ENCODE measurements at places on chromosomes 7 and 10.
A peak's percentile ranks its signal among the peaks of the same experiment; 100 is the strongest.

- DNase-seq, result no peak
Measured at GRCh38 chr7:10913457-10913856, 60.2 kb upstream of the PHF14 start.

DNA sequence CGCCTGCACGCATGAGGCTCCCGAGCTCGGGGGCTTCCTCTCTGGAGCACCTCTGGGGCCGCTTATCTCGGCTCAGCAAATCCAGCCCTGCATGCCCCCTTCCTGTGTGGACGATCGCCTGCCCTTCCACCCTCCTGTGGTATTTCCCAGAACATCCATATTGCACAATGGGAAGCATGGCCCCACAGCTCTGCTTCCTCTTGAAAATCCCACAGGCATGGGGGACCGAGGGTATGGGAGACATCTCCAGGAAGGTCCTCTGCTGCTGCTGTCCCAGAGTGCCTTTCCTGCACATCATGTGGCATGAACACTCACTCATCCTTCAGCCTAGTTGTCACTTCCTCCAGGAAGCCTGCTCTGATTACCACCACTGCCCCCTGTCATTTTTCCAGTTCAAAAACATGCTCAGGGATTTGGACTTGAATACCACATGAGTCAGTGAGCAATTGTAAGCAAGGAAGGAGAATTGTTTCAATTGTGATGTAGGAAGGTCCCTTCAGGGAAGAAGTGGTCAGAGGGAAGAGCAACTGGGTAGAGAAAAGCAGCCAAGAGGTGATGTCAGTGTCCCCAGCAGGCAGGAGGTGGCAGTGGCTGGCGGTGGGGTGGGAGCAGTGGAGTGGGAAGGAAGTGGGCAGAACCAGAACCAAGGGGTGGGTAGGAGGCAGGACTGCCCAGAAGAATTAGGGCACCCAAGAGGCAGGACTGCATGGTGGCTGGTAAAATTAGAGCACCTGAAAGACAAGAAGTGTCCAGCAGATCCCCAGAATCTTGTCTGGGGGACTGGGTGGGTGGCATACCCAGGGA, 67.5 kb upstream of the ZMIZ1 start:
- no peak for DNase-seq

GRCh38 chr7:1951159-1951536, 281.1 kb downstream of the ELFN1 start:
- DNase-seq, result peak; percentile 46

DNA sequence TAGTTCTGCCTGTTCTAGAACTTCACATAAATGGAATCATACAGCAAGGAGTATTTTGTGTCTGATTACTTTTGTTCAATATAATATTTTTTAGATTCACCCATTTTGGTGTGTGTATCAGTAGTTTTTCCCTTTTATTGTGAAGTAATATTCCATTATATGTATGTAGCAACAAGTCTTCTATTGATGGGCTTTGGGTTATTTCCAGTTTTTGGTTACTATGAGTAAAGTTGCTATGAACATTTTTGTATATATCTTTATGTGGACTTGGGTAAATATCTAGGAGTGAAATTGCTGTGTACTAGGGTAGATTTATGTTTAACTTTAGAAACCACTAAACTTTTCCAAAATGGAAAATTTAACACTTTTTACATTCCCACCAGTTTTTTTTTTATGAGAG, 35.7 kb downstream of the ADK start:
- DNase-seq, result no peak

DNA sequence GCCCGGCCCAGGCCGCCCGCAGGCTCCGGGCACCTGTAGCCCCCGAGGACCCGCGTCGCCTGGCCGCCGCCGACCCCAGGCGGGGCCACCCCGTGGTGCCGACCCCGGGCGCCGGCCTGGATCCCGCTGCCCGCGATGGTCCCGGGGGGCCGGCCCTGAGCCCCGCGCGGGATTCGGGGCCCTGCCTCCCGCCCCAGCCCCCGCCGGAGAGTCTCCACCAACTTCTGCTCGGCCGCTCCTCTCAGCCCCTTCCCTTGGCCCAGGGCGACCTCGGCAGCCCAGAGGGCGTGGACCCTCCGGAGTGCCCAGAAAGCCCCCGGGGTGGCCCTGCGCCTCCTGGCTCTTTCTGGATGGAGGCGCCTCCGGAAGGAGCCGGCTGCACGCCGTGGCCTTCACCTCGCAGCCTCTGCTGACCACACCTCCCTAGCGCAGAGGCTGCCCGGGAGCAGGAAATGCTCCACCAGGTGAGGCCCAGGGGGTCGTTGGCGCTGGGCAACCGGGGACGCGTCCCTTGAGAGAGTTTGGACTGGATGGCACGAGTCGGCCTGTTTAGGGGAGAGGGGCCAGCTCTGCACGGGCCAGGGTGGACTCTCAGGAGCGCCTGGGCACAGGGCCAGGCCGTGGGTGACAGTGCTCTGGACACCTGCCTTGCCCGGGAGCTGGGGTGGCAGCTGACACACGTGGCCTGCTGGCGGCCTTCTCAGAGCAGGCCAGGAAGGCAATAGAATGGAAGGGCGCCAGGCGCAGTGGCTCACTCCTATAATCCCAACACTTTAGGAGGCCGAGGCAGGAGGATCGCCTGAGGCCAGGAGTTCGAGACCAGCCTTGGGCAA, 529 bp downstream of the ZNF853 start:
- no peak for DNase-seq

DNA sequence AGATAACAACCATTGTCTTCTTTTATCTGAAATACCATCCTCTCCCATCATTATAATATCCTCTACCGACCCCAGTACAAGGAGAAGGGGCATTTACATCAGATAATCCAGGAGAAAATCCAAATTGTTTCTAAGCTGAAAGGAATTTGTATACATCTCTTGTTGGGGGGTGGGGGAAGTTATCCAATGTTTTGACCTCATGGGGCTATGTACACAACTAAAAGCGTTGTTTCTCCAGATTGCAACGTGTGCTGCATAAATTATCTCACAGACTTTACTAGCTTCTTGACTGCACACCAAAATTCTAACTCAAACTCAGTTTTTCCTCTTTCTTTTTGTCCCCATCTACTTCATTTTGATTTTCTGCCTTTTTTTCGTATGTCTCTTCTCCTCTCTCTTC, 156.7 kb downstream of the TWIST1 start:
- no peak for DNase-seq

- DNase-seq, result no peak
Measured at GRCh38 chr7:127997226-127997922, 33.9 kb downstream of the LRRC4 start.

GRCh38 chr10:63115732-63116383, 17.3 kb upstream of the NRBF2 start:
- no peak for DNase-seq

GRCh38 chr7:140541513-140542227, 62.4 kb upstream of the MKRN1 start:
- peak; percentile 84 for DNase-seq

- DNase-seq, result no peak
Measured at GRCh38 chr7:68461430-68461829, 1136.8 kb upstream of the AUTS2 start.

DNA sequence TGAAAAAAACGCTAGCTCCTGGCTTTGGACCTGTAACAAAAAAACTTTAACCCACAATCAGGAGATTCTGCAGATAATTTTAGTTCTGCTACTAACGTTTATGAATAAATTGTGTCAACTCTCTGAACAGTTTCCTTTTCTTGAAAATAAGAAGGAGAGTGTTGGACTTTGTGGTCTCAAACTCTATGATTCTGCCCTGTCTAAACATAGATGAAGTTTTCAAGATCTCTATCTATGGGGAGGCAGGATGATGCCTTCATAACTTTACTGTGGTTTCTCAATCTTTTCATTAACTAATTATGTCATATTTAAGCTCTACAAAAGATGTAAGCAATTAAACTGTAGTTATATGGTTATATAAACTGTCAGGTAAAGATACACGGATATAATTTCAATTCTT, 162.0 kb downstream of the REEP3 start:
- no peak for DNase-seq

DNA sequence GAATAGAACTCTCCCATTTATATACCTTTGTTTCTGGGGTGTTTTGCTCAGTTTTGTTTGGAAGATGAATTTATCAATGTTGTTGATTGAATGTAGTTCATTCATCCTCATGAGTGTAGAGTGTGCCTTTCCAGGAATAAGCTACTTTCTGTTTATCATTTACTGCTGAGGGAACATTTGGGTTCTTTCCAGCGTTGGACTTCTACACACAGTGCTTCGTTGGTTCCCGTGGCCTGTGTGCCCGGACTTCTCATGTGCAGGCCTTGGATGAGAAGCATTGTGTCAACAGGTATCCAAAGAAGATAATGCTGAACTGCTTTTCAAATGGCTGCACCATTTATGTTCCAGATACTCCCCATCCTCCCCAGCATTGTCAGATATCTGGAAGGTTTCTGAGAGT, 107.6 kb upstream of the TNS3 start:
- DNase-seq, result no peak

DNA sequence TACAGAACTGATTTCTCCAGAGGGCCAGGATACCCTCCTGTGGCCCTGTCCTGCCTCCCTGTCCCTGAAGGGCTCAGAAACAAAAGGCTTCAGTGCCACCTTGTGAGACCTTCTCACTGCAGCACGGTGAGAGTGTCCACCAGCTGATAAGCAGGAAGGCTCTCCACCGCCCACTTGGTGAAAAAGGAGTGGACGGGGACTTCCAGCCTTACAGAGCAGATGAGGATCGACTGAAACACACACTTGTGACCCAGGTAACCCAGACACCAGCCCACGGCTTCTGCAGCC, 330.1 kb downstream of the GRID1 start:
- DNase-seq, result no peak

DNA sequence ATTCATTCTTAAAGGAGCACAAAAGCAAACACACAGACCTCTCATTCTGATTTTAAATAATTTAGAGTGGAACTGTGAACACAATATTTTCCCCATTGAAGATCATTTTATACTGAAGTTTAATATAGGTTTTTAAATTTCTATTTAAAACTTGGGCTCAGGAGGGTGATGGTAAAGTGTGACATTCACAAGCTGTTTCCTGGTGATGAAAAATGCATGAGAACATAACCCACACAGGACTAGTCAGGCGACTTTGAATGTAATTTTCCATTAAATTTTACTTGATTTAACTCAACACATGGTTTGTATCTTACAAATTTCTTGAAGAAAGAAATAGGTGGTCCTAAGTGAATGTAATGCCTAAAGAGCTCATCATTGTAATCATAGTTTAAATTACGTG, 143.6 kb downstream of the CDK14 start:
- DNase-seq, result no peak

DNA sequence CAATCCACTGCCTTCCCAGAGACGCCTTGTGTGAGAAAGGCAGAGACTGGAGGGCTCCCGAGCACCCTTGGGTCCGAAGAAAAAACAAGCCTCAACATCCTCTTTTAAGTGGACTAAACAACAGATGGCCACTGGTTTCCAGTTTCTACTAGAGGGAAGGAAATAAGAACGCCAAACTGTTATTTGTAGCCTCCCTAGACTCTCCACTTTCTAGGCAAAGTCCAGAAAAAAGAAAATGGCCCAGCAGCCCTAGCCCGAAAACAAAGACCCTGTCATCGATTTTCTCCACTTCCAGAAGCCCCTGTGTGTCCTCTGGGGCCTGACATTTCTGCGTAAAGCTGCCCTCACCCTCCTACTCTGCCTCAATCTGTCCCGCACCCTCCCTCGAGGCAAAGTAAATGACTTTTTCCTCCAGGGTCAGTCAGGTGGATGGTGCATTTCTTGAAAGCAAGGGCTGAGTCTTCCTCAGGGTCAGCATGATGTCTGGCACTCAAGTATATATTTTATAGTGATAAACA, 6.0 kb downstream of the RGS10 start:
- DNase-seq, result no peak

DNA sequence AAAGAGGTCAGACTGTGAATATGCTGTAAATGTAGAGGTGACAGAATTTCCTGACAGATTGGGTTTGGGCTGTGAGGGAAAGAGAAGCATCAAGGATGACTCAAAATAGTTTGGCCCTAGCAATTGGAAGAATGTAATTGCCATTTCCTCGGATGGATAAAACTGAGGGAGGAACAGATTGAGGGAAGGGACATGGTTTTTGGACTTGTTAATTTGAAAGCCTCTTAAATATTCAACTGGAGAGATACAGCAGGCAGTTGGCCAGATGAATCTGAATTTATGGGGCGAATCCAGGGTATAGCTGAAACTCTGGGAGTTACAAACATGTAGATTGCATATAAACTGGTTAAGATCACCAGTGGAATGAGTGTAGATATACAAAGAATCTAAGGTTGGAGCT, 3.4 kb downstream of the VPS50 start:
- no peak for DNase-seq

DNA sequence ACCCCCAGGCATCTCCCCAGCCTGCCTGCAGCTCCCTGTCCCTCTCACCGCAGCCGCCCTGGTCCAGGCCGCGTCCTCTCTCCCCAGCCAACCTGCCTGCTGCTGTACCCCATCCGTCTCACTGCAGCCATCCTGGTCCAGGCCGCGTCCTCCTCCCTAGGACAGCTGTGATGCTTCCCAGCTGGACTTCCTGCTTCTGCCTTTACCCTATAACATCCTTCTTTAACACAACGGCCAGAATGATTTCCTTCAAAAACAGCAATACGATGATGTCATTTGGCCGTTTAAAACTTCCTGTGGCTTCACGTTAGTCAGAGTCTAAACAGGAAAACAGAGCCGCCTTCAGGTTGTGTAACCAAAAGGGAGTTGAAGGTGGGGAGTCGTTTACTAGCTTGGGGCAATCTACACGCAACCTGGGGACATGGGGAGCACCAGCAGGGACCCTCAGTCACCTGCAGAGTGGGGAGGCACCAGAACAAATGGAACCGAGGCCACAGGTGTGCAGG, 32.2 kb upstream of the ZFAND2A start:
- no peak for DNase-seq

- DNase-seq, result no peak
Measured at GRCh38 chr7:154425271-154425670, 373.1 kb downstream of the DPP6 start.

DNA sequence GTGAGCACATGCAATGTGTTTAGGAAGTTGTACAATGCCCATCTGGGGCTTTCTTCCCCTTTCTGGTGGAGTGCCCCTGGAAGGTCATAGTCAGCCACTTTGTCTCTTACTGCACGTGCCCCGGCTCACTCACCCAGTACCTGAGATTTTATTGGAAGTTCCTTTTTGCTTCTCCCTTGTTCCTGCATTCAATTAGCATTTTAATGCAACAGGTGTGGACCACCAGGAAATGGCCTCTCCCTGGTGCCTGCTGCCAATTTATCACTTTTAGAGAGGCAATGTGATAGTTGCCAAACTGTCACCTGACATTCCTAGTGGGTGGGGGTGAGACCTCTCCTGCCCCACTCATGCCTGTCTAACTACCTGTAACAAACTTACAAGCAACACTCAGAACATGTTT, 293.4 kb upstream of the DKK1 start:
- DNase-seq, result no peak

- DNase-seq, result no peak
Measured at GRCh38 chr10:119461923-119462322, 80.6 kb downstream of the RGS10 start.

DNA sequence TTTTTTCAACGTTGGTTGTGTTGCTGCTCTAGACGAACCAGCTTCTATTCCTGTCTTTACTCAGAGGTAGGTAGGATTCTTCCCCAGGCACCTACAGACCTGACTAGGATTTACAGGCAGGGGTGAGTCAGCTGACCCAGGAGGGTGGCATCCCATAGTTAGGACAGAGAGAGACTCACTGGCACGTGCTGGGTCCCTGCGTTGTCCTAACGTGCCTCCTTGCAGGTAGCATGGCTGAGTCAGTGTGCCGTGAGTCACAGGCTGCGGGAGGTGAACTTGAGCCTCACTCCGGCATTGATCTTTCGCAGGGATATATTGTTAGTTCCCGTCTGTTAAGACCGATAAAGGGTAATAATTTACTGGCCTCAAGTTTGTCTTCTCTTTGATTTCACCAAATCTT, 96.5 kb downstream of the PFKFB3 start:
- DNase-seq, result no peak

GRCh38 chr10:21487416-21488180, 37.9 kb downstream of the SKIDA1 start:
- no peak for DNase-seq

All from DMS79 treated with DMSO at 0.1 percent for 48 hours (cell line).